Adipocyte (in vitro differentiated cells): ENCODE measurements at places on chromosomes 4 and X.

- no peak for DNase-seq
These were observed 68.2 kb downstream of the MAGEA10 start for GRCh38 chrX:152070144-152070543.

DNA sequence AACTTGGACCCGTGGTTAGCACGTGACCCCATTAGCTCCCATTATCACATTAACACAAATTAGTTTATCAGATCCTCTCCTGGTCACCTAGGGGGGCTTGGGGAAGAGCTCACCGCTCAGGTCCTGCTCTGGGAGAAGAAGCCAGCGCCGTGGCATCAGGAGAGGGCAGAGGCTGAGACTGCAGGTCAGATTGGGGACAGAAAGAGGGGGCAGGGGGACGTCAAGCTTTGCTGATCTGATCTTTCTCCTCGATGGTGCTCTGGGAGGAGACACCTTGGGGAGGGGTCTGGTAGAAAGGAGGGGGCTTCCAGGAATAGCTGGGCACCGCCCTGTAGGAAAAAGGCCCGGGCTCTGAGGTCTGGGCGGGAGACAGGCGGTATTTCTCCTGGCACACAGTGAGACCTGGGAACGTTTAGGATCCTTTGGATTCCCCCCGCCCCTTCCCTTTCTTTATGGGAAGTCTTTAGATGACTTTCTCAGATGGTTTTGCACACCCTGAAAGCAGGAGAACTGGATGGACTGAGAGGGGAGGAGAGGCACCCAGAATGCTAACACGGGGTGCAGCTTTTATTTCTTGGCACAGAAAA lies 9.1 kb upstream of the ELF4 start:
- DNase-seq, result no peak

DNA sequence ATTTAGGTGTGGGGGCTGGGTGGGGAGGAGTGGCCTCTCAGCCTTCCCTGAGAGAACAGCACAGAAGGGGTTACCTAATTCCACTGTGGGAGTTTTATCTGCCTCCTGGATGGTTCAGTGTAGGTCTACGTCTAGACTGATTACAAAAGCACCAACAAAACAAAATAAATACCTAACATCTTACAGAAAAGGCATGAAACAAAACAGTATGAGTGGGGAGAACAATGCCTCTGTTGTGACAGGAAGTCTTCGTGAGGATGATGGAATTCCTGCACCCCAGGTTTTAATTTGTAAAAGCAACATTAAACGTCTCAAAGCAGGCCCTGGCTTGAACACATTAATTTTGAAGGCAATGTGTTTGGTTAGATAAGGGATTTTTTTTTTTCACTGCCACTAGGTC lies 112.1 kb upstream of the GPC4 start:
- DNase-seq, result no peak

GRCh38 chrX:78650906-78651437 lies 8.2 kb downstream of the RTL3 start:
- peak; percentile 56 for DNase-seq

- DNase-seq, result peak; percentile 23
These were observed 59.6 kb upstream of the DHX15 start for GRCh38 chr4:24643774-24644520.

DNA sequence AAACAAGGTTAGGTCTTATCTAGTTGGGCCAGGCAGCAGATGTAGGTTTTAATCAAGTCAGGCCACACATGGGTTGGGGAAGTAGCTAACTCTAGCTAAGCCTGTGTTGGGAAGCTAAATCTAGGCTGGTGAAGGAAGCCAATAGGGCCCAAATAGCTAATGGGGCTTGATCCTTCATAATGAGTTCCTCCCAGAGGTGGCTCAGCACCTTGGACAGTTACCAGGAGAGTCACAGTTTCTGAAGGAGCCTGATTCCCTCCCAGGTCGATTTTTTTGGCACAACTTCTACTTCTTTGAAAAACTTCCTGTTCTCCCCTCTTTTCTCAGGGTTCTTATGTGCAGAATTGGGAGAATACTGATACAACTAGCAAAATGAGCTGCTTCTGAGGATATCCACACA lies 242.5 kb upstream of the PRPS2 start:
- DNase-seq, result peak; percentile 34

DNA sequence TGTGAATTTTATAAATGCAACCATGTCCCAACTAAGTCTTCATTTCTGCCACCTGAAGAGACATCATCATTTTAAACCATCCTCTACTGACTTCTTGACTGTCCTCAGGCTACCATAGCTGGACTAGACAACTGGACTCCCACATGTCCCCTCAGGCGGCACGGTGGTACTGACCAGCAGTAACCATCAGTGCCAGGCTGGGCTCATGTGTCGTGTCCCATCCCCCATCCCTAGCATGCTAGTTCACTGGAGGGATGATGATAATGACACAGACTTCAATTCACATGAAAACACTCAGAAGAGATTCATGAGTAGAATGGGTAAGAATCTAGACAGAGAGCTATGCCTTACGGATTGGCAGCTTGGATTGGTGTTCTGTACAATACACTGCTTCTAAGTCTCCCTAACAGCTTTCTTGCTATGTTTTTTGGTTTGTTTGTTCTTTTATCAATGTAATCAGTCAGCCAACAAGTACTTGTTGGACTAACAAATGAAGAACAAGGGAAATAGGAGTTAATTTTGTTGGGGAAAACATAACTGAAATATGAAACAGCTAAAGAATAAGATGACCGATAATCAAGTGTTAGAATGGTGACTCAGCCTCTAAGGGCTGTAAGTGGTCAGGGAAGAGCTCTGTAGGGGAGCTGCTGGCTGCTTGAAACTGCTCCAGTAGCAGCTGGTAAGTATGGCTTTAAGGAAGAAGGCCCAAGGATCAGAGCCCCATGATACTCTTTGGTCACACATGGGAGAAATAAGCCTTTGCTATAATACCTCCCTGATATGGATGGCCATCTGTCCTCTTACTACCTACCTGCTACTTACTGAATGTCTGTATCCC lies 10.3 kb downstream of the ZDHHC9 start:
- peak; percentile 60 for DNase-seq

- DNase-seq, result no peak
These were observed 927.2 kb downstream of the STPG2 start for GRCh38 chr4:97216046-97216445.

DNA sequence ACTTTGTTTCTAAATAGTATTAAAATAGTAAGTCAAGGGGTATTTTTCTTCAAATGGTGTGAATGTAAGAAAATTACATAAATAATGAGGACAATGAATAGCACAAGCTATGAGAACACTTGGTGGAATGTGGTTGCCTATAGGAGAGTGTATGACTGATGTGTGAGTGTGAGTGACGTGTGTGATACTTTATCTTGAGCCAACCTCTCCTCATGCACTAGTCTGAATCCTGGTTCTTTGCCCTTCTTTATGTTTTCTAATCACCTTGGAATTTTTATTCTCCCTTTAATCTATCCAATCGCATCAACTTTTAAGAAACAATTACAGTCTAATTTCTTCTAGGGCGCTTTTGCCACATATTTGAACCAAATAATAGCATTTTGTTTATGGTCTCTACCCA lies 98.2 kb downstream of the YIPF7 start:
- no peak for DNase-seq
